ENCODE measurements at places on chromosomes 6 and 20. TPM values are rescaled to one million over a fixed set of nuclear protein-coding genes. Genes with fewer than 3 reads are reported as not detected.

Gene GGTLC1
- total RNA-seq, result not detected

Gene PRR18
- not detected for total RNA-seq

Gene ZNF334
- total RNA-seq, result 1.7 TPM

Gene CCN6
- 5.4 TPM for total RNA-seq

Gene SMLR1
- not detected for total RNA-seq

Gene SUMO4
- 3.2 TPM for total RNA-seq

Gene FUT9
- under 0.01 TPM for total RNA-seq

Gene GATA5
- total RNA-seq, result not detected

Gene PRL
- total RNA-seq, result not detected

Gene FAM83D
- 0.99 TPM for total RNA-seq

Gene SLC22A23
- total RNA-seq, result 0.35 TPM

Gene MMP24
- total RNA-seq, result 46.4 TPM

Gene PSMA7
- 449 TPM for total RNA-seq

Gene TMEM200A
- total RNA-seq, result 3.7 TPM

Gene ULBP2
- 8.2 TPM for total RNA-seq

Gene TCP11
- total RNA-seq, result 0.60 TPM

Gene REV3L
- total RNA-seq, result 14.1 TPM

Gene COL9A3
- total RNA-seq, result 0.35 TPM

Gene OTOR
- not detected for total RNA-seq

Gene GTSF1L
- total RNA-seq, result not detected

Gene KIAA0408
- 4.4 TPM for total RNA-seq

Gene CD24
- total RNA-seq, result 7,557 TPM

Gene ACTL10
- 4.2 TPM for total RNA-seq

Gene PBOV1
- total RNA-seq, result not detected

Gene RIPPLY2
- total RNA-seq, result not detected

Gene SMOC2
- total RNA-seq, result 0.10 TPM

Gene ME1
- total RNA-seq, result 45.3 TPM

Gene SLC52A3
- 1.9 TPM for total RNA-seq

Gene HLA-DPA1
- 7.0 TPM for total RNA-seq

Gene SLC17A2
- total RNA-seq, result not detected

Gene IL17F
- total RNA-seq, result not detected

Gene HFE
- 7.6 TPM for total RNA-seq

Gene SOX4
- 103 TPM for total RNA-seq

Gene WFDC8
- total RNA-seq, result not detected

Gene CAGE1
- not detected for total RNA-seq

Gene NKX2-4
- not detected for total RNA-seq

Gene CBLN4
- not detected for total RNA-seq

Gene WFDC5
- not detected for total RNA-seq

Gene SYCP2L
- total RNA-seq, result 0.35 TPM

Gene SAPCD1
- 0.69 TPM for total RNA-seq

Gene PPP1R14C
- 17.0 TPM for total RNA-seq

Gene TBXT
- not detected for total RNA-seq

Gene CSE1L
- 96.4 TPM for total RNA-seq

Gene TMEM244
- total RNA-seq, result not detected

All from renal cortical epithelial cell (primary cell).